Activated T-helper 1 cell treated with Interleukin-2 at 50 U/mL for 16 hours (primary cell): ENCODE measurements at places on chromosomes 12 and 14.

GRCh38 chr12:126359216-126359615 is 1294.0 kb downstream of the AACS start:
- DNase-seq, result no peak

GRCh38 chr12:129579879-129580278 is 323.9 kb downstream of the TMEM132D start:
- no peak for DNase-seq

- no peak for DNase-seq
These were observed 255.8 kb upstream of the CRY1 start for GRCh38 chr12:107349008-107349747.

DNA sequence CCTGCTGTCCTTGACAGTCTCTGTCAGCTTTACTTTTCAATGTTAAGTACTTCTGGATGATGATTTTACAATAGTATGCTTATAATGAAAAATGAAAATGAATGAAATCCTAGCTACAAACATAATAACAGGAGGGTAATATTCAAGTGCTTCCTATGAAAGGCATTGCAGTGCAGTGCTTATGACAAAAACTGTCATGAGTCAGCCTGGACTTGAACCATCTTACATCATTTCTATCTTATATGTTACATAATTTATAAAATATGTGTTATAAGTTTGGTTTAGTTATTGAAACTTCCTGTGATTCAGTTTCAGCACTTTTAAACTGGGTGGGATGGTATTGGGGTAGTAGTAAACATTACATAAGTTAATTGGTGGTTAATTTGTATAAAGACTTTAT is 451.7 kb downstream of the TMEM117 start:
- no peak for DNase-seq

GRCh38 chr14:71613168-71613567 is 319.1 kb upstream of the RGS6 start:
- no peak for DNase-seq
